ENCODE measurements at places on chromosomes 5 and 9.

DNA sequence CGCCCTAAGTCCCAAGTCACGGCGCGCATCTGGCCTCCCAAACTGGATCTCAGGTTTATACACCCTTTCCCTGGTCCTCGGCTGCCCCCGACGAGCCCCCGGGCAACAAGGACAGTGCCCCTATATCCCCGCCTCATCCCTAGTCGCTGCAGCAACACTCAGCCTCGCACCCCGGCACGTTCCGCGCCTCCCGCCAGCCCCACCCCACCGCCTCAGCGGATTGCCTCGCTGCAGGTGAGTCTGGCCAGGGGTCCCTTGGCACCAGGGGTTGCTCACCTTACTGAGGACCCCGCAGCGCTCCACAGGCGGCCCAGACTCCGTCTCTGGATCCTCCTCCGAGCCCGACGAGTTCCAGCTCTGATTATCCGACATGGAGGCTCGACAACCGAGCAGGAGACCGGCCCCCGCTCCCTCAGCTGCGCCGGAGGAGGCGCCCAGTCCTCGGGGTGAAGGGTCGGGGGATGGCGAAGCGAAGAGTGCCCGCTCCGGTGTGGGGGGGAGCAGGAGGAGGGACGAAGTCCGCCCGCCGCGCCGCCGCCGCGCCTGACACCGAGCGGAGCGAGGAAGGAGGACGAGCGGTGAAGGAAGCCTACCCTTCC, 494 bp downstream of the CERT1 start:
- DNase-seq = peak; percentile 5

- no peak for DNase-seq
These were observed 4.2 kb downstream of the ADAM19 start for GRCh38 chr5:157571357-157571827.

- DNase-seq = no peak
These were observed 122.8 kb upstream of the DHFR start for GRCh38 chr5:80777347-80778287.

DNA sequence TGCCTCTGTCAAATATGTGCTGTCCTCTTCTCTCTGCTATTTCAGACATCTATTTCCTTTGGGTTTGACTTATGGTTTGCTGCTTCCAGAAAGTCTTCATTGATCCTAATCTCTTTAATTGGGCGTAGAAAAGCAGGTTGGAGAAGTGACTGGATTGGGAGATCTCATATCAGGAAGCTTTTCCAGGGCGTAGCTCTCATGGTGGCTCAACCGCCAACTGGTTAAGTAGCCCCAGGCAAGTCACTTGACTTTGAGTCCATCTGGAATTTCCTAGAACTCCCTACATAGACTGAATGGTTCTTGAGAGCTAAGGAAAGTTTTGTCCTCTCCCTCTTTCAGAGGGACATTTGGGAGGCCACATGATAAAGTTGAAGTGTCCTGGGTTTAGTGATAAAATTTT, 192.3 kb upstream of the GLRA1 start:
- no peak for DNase-seq

- DNase-seq = no peak
These were observed 1015.8 kb downstream of the CDH18 start for GRCh38 chr5:18972177-18972576.

GRCh38 chr5:139383993-139384590, 995 bp upstream of the SLC23A1 start:
- DNase-seq = no peak

- DNase-seq = peak; percentile 8
These were observed 21.8 kb downstream of the IRF1 start for GRCh38 chr5:132468656-132469379.
